ENCODE measurements at places on chromosomes 3 and 15.

GRCh38 chr3:105765308-105765639, 103.5 kb downstream of the CBLB start:
- DNase-seq: no peak

GRCh38 chr15:82750831-82751180, 41.1 kb upstream of the AP3B2 start:
- DNase-seq: no peak

DNA sequence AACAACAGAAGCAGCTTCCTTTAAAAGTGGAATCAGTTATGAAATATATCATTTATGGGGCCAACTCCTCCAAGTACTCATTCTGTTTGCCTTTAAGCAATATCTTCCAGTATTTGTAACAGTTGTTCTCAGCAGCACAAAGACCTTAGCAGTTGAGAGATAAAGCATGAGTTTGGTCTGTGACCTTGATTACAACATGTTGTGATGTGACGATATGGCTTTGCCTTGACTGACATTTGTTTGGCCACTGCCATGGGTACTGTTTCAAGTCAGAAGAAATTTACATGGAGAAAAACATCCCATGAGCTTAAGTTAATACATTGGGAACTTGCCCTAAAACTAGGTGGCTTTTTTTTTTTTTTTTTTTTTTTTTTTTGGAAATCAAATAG, 175.1 kb upstream of the KBTBD8 start:
- no peak for DNase-seq

DNA sequence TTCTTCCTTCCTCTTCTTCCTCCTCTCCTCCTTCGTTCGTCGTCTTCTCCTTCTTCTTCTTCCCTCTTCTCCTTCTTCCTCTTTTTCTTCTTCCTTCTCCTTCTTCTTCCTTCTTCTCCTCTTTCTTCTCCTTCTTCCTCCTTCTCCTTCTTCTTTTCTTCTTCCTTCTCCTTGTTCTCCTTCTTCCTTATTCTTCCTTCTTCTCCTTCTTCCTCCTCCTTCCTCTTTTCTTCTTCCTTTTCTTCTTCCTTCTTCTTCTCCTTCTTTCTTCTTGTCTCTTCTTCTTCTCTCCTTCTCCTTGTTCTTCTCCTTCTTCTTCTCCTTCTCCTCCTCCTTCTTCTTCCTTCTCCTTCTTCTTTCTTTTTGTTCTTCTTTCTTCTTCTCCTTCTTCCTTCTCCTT, 35.3 kb downstream of the SPG21 start:
- no peak for DNase-seq

DNA sequence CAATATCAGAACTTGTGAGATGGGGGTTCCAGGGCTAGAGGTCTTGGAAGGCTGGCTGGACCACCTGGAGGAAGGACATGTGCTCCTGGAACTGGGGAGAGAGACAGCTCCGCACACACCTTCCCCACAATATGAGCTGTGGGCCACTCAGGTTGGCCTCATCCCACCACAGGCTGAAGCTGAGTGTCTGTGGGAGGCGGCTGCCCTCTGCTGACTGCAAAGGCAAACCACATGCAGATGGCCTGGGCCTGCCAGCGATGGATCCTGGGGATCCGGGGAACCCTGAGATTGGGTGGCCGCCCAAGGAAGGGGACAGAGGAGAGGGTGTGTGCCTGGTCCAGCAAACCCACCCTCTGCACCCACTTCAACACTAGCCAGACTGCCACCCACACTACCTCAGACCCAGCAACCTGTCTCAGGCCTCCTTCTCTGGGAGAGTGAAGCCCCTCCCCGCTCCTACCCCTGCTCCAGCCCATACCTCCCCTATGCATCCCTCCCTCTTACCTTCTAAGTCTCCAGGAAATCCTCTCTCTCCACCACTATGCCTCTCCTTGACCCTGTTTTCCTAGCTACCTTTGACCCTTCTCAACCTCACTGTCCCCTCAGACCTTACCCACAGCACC, 44.8 kb downstream of the CYP11A1 start:
- DNase-seq: peak; percentile 27

DNA sequence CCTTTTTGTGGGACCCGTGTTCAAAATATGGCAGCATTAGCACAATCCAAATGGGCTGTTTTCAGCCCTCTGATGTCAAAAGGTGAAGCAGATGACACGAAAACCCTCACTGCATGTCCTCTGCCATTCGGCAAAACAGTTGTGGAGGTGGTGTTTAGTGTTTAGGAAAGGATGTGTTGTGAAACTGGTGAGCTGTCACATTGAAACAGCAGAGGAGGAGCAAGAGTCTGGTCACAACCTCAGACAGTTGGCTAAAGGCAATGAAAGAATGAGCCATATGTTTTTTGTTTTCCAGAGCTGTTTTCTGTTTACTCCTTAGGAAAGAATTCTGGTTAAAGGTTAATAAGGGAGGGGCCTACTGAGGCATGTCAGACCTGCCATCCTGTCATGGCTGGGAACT, 140.7 kb downstream of the VPS8 start:
- DNase-seq: no peak

- DNase-seq: no peak
Observed at GRCh38 chr15:52213206-52213605, 22.0 kb upstream of the GNB5 start.

DNA sequence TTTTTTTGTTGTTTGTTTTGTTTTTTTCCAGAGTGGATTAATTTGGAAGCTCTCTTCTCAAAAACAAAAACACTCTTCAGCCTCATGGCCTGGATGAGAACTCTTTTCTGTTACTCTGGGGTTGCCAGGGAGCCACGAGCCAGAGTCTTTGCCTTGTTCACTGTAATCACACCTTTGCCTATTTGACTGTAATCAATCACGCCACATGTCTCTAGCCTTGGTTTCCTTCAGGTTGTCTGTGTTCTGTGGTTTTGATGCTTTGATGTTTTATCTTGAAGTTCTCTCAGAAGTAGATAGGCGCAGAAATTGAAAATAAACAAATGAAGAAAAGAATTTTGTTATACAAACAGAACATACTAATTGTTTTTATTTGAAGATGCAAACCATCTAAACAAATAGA, 62.3 kb upstream of the IGF1R start:
- DNase-seq: no peak

DNA sequence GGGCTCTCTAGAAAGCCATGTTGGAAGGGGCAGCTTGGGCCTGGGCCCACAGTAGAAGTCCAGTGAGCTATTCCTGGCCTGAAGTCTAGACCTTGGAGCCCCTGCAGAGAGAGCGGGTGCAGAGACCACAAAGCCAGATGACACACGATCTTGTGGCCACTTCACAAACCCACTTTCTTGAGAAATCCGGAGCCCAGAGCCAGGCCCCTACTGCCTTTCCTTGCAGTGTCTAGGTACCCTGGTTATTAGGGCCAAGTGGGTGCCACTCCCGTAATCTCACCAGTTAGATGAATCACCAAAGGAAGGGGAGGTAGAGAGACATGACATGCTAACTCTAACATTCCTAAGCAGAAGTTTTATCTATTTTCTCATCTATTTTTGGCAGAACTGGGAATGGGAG, 72.5 kb upstream of the ADAMTSL3 start:
- no peak for DNase-seq

GRCh38 chr3:158663832-158664231, 8.6 kb downstream of the LXN start:
- DNase-seq: no peak

DNA sequence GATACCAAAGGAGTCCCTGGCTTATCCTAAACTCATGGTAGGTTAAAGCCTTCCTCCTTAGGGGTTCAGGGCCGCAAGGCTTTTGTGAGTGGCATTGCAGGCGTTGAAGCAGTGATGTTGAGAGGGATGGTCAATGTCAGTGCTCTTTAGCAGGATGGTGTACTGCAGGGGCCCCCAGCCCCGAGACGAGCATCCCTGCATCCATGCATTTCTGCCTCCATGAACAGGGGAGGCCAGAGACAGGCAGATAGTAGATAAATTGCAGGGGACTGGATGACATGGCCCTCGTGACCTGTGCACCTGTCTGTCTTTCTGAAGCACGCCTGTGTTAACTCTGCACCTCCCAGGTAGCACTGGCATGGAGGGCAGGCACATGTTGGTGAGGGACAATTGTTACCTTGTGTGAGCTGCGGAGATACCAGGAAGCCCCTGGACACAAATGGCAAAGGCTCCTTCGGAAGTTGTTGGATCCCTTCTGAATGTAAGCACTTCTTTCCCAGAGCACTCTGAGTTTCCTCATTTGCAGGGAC, 133.5 kb downstream of the SNRPN start:
- no peak for DNase-seq

DNA sequence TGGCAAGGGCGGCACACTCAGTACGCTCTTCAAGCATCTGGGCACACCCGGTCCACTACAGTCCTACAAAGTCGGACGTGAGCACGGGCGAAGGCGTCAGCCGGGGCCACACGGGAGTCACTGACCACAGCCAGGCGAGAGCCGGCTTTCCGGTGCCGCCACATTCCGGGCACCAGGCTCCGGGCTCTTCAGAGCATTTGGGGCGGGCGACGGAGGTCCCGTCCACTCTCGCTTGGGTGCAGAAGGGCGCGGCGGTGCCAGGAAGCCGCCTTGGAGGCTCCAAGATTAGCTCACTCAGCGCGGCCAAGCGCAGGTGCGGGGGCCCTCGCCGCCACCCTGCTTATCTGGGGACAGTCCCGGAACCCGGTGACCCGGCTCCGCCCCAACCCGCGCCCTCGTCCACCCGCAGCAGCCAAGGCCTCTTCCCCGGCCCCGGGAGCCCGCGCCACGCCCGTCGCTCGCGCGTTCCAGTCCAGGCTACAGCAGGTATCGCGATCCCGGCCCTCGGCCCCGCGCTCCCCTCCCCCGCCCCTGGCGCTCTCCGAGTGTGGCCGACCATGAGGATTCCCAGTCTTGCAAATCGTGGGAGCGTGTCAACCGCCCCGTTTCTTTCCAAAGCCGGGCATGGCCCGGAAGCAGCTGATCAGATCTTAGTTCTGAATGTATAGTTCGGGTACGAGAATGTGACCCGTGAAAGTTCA, at the start of gene ADPRH:
ADPRH (plus strand) TSS at position 127 of the 701 bp plus-strand sequence. CDS start 2,678 bp downstream, outside the sequence.
- no peak for DNase-seq

- no peak for DNase-seq
Observed at GRCh38 chr15:73637527-73637926, 4.3 kb upstream of the NPTN start.

- no peak for DNase-seq
Observed at GRCh38 chr3:159165961-159166360, 364.1 kb downstream of the MFSD1 start.

DNA sequence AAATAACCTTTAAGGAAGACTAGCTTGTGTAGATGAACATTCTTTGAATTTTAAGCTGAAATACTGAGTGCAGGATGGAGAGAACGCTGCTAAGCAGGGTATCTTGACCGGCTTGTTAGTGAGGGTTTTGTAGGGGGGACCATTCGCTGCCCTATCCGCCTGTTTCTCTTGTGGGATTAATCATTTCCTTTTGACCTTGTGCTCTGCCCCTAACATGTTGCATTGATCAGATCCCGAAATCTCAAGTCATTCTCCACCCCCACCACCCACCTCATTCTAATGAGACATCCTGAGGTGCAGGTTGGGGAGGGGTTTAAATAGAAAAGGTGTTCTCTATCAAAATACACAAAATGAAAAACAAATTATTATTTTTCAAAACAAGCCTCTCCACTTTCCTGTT, 32.8 kb downstream of the TRIM71 start:
- DNase-seq: no peak

DNA sequence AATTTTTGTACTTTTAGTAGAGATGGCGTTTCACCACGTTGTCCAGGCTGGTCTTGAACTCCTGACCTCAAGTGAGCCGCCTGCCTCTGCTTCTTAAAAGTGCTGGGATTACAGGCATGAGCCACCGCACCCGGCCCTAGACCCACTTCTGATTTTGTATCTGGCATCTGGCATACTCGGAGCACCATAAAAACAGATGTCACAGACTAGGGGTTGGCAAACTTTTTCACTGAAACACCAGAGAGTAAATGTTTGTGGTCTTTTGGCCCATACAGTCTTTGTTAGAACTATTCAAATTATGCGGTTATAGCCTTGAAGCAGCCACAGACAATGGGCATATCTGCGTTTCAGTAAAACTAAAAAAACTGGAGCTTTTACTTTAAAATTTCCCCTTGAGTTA, 110.7 kb downstream of the TJP1 start:
- no peak for DNase-seq

DNA sequence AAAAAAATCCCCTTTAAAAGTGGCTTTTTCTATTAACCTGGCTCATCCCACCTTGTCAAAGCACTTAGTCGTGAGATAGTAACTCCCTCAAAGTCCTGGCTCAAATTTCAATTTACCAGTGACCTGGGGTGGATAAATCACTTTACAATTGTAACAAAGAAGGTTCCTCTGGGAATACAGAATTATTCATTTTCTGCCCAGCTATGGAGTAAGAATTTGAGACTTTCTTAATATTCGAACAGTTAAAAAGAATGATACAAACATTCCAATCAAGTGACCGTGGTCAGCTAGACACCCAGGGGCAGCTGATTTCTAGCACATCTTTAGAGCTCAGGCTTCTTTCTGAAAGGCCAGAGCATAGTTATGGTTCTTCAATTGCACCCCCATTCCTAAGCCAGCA, 291.0 kb upstream of the TGFBR2 start:
- no peak for DNase-seq

DNA sequence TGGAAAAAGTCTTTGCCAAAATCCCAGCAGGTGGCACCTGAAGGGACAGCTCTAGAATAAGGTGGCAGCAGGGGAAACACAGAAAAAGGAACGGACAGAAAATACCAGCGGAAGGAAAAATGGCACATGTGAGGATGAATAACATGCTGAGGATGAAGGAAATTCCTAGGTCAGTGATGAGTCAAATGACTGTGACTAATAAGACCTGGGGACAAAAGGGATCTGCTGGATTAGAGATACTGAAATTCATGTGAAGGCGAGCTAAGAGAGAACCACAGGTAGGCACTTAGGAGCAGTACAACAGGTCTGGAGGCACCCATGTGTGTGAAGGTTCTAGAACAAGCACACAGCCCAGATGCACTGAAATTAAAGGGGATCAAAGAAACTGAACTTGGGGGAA, 482.5 kb downstream of the FOXP1 start:
- DNase-seq: no peak

DNA sequence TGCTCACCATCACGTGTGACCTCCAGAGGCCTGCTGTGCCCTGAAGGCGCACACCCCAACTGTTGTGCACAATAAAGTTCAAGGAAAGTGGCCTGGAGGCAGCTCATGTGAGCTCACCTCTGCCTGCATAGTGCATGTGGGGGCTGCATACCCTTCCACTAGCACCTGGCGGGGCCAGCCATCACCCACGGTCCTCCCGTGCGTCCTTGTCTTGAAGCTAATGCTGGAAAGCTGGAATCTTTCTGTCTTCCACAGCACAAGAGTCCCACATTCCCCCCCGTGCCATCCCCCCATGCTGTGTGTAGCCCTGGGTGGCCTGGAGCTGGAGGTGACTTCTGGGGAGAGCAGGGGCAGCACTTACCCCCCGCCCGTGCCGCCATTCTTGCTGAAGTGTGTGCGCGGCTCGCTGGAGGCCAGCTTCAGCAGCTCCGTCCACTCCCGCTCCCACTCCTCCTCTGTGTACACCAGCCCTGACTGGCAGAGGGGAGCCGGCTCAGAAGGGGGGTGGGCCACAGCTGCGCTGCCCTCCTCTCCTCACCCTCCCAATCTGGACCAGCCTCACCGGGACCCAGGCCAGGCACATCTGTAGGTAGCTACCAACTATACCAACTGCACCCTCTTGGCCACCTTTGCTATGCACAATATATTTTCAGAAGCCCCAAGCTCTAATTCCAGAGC, 199.5 kb downstream of the KLF13 start:
- no peak for DNase-seq

Data from putamen (tissue), 1 donor.